NCI-H1436 (cell line): ENCODE measurements at places on chromosomes 16 and 17.

- DNase-seq, result no peak
Observed at GRCh38 chr16:27681681-27682080, 131.7 kb downstream of the KATNIP start.

DNA sequence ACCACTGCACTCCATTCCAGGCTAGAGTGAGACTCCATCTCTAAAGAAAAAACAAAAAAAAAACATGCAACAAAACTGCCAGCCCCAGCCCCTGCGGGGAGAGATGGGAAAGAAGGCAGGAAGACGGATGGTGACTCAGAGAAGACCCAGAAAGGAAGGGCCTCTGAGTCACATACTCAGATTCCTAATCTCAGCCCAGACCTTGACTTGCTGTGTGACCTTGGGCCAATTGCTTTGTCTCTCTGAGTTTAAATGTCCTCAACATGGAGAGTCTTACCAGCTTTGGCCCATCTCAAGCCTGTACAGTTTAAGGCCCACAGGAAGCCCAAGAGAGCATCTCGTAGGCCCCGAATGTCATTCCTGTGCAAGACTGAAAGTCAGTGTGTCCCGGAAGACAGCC is 86.5 kb upstream of the LHX1 start:
- DNase-seq, result no peak

GRCh38 chr17:31074772-31075555 is 19.8 kb upstream of the NF1 start:
- DNase-seq, result no peak

GRCh38 chr17:76497979-76498875 is 3.0 kb downstream of the RHBDF2 start:
- DNase-seq, result no peak

GRCh38 chr17:40936976-40937375 is 470 bp downstream of the KRT23 start:
- DNase-seq, result no peak

DNA sequence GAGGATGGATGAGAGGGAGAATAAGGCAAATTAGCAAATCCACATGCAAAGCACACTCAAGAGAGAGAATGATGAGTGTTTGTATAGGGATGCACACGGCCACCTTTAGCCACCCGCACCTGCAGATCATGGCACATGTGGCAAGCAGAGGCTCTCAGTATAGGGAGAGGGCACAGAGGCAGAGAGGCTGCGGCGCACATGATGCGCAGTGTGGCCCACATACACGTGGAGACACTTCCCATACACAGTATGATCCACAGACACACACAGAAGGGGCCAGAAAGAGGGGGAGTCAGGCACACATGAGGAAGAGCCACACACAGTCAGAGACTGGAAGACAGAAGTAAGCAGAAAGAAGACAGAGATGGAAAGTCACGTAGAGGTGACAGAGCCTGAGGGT is 6.5 kb upstream of the CHD3 start:
- DNase-seq, result no peak
